Activated T-helper 1 cell treated with anti-CD3 and anti-CD28 coated beads, Interleukin-2, amount 50 U/mL, for 16 hours (primary cell): ENCODE measurements at places on chromosomes 5 and 9.

- no peak for DNase-seq
These were observed 349.1 kb downstream of the TMEM232 start for GRCh38 chr5:110377361-110377760.

GRCh38 chr5:76376148-76376865, 26.8 kb upstream of the IQGAP2 start:
- DNase-seq: no peak

DNA sequence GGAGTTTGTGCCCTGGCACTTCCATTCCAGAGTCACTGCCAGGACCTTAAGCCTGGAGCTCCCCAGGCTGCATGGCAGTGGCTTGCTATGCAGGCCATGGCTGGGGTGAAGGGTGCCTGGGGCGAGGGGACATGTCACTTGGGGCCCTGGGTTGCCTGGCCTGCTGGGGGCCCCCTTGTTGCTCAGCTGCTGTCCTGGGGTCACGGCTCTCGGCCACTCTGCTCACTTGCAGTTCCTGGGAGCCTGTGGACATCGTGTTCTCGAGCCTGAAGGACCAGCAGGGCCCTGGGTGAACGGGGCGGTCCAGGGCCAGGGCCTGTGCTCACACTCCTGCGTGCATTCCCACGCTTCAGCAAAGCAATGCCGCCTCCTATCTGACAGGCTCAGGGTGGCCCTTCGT, 14.5 kb upstream of the SLC2A6 start:
- no peak for DNase-seq

- DNase-seq: no peak
These were observed 207.0 kb downstream of the MEF2C start for GRCh38 chr5:88675708-88676636.

DNA sequence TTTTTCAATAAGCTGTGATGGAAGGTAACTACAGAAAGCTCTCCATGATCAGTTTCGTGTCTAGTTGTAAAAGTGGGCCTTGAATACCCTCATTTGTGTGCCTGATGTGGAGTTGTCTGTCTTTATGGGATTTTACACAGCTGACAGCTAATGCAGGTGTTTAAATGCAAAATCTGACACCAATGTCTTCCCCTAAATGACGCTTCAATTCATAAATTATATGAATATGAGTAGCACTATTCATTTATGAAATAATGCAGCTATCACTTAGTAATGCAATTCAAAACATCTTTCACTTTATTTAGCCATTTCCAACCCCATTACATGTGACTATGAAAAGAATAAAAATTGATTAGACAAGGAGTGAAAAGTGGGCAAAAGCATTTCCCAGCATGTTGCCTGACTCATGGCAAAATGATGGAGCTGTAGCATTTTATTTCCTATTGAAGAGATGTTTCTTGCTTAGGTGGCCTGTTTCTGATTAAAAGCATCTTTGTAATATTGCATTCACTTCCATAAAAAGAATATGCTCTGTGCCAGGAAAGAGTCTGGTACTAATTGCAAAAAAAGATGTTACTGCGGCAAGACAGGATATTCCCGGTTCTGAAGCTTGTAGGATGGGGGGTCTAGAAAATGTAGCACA, 116.7 kb upstream of the HAPLN1 start:
- DNase-seq: no peak

DNA sequence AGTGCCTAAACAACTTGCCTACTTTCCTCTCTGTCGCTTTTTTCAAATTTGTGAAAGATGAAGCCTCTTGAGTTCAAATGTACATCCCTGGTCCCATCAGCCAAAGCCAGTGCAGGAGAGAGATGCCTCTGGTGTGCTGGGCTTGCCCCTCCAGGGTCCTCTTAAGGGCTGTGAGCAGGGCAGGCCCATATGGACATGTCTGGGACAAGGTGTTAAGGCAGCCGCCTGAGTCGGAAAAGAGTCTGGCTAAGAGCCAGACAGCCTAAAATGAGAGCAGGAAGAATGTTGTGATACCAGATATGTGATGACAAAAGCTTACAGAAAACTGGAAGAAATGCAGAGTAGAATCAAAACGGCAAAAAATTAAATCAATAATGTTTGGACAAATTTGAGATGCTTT, 72.5 kb downstream of the APTX start:
- DNase-seq: no peak

DNA sequence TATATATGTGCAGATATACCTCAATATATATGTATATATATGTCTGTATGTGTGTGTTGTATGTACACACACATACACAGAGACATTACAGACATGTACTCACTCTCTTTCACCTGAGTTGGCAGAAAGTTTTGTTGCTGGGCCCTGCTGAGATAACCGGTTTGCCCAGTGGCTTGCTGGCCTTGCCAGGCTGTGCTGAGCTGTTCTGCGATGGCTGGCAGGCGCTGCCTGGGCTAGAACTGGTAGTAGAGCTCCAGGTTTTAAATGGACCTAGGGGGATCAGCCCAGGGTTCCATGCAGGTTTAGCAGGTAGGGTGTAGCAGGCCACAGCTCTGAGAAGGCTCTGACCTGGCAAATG, 394.3 kb downstream of the GADD45G start:
- no peak for DNase-seq

- DNase-seq: no peak
These were observed 3.7 kb downstream of the PHF24 start for GRCh38 chr9:34961574-34962490.

DNA sequence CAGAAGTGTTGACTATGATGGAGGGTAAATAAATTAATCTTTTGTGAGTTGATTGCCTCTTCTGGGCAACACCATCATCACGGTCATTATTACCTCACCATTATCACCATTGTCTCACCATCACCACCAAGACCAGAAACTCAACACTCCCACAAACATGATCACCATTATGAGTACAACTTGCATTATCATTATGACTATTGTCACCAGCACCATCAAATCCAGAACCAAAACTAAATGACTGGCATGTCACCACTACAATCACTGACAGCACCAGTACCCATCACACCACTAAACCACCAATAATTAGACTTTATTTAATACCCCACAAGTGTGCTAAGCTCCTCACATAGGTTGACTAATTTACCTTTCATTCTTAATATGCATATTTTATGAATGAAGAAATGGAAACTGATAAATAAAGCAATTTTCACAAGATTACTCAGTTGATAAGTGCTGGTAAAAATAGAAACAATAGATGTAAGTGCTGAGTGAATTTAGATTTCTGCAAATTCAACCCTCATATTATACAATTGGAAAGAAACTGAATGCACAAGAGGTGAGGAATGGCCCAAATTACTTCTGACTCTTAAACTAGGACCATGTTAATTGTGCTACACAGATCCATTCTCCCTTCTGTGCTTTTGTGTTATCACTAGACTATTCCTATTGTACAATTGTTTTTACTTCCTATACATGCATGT, 517.8 kb upstream of the PAPPA start:
- DNase-seq: no peak

GRCh38 chr5:177524941-177525655, 8.3 kb upstream of the DDX41 start:
- DNase-seq: no peak

GRCh38 chr5:73171495-73171894, 1.5 kb upstream of the TMEM174 start:
- no peak for DNase-seq

DNA sequence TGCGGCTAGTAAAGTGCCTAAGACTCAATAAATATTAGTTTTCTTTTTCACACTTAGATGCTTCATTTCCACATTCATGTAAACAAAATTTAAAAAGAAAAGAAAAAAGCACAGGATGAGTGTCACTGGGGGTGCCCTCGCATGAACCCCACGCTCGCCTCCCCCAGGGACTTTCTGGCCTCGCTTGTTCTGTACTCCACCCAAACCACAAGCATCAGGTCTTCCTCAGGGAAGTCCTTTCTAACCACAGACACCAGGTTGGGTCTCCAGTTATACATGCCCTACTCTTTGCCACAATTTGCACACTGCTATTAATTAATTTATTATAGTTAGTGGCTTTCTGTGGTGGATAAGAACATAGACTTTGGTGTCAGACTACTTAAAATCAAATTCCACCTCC, 92.4 kb downstream of the RORB start:
- no peak for DNase-seq

GRCh38 chr5:96913233-96913632, 22.6 kb upstream of the LNPEP start:
- DNase-seq: no peak

DNA sequence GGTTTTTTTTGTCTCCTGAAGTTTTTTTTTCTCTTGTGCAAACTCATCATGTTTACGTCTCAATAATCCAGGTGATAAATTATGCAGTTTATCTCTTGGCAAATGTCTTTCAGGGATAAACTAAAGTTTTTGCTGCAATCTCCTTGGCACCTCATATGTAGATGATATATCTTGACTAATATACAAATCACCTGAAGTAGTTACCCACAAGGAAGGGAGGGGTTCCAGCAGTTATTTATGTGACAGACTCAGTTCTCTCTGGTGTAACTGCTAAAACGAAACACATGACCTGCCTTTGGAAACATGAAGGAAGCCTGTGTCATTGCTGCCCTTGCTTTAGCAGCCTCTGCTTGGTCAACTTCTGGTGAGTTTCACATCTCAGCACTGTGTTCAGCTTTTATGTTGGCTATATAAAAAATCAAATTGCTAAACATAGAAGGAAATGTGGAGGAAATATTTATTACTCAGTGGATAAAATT, 39.3 kb upstream of the KIAA1958 start:
- no peak for DNase-seq

DNA sequence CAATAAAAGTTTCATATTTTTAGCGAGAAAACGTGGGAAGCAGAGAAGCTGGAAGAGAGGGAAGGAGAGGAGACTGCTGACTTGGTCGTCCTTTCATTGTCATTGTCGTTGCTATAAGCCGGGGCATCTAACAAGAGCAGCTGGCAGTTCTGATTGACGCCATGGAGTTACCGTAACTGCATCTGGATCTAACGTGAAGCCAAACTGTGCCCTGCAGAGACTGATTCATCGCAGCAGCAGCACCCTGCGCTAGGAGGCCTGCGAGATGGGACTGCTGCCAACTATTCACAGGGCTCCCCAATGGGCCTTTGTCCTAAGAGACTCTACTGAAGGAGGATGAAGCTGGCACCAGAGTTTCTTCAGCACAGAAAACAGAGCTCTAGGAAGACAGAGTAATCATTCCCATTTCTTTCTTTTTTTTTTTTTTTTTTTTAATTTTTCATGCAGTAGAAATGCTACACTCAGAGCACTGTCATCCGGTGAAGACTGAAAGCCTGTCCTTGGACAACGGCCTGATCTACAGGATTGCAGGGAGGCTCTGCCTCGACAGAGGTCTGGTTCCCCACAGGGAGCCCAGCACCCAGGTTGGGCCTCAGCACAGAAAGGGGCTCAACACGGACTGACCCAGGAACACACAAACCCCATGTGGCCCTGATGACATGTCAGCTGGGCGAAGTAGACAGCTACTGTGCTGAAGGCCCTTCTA, 47.8 kb downstream of the RETREG1 start:
- DNase-seq: no peak

DNA sequence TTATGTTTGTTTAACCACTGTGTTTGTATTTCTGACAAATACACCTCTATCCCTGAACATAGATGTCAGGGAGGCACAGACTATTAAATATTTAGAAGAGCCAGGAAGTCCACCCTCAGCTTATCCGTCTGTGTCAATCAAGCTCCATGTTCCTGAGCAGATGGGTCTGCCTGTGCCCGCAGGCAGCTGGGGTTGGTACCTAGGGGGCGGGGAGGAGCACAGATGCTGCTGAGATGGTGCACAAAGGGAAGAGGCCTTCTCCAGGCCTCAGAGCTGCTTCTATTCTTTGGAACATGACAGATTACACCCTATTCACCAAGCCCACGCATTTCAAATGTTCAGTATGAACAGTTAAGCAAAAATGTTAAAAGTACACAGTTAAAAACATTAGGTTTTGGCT, 142.1 kb downstream of the EPB41L4A start:
- DNase-seq: no peak

GRCh38 chr5:119078071-119078846, 7.4 kb downstream of the DMXL1 start:
- no peak for DNase-seq

DNA sequence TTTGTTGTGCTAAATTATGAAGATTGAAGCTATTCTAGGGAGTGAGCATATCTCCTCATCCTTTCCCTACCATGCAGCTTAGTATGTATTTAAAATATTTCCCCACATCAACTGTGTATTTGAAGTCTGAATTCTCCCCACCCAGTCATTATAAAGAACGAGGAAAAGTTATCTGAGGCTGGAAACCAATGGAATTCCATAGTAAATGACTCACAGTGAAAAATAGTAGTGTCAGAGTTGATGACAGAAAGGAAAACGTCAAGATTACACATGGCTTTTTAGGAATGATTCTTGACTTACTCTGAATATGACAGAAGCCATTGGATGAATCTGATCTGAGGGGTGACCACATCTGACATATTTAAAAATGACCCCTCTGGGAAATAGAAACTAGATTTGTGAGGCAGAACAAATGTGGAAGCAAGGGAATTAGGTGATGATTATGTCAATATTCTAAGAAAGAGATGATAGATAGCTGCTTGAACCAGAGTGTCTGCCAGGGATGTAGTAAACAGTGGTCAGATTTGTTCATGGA, 1768.9 kb upstream of the CDH9 start:
- DNase-seq: no peak

GRCh38 chr5:159058716-159059636, 40.7 kb downstream of the EBF1 start:
- no peak for DNase-seq

DNA sequence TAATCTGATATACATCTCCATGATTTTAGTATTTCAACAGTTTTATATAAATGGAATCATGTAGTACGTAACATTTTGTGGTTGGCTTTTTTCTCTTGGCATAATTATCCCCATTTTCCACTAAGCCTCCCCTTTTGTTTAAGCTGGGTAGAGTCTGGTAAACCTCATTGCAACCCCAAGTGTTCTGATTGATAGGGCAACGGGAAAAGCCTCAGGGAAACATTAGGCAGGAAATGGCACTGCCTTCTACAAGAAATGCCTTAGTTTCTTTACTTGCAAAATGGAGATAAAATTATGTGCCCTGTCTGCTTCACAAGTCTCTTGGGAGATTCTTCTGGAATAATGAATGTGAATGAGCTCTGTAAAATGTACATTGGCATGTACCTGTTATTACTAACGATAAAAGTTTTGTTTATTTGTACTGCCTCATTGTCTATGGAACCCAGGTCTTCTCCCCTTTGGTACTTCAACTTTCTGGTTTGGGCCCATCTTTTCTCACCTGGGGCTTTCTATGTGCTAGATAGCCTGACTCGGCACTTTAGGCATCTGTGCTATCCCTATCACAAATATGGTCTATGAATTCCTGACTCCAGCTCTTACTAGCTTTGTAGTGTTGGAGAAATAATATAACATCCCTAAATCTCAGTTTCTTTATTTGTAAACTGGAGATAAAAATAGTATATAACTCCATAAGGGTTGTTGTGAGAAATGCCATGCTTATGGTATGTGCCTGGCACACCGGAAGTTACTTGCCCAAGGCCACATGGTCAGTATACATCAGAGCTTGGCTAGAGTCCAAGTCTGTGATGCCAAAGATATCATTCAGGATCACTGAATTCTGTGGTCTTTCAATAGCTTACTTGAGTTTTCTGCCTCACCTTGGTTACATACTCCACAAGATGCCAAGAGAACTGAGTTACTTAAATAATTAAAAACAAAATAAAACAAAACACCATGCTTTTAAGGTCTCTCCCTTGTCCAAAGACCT, 48.2 kb upstream of the ZNF169 start:
- no peak for DNase-seq
